ENCODE measurements at places on chromosomes 6 and 20. TPM values are rescaled to one million over a fixed set of nuclear protein-coding genes. Genes with fewer than 3 reads are reported as not detected.

GRCh38 chr6:131183427-131184095 lies 48.3 kb downstream of the AKAP7 start:
- no peak overlapping the region for H3K27ac ChIP-seq
- no peak overlapping the region for H3K4me3 ChIP-seq
- H3K36me3 ChIP-seq: no peaks in the 10 kb centered on the region
- no peaks in the 10 kb centered on the region for H3K4me1 ChIP-seq

- H3K36me3 ChIP-seq: no peaks in the 10 kb centered on the region
- peak; percentile 69 for DNase-seq
- peak overlapping the region; percentile 35 for H3K4me3 ChIP-seq
- H3K27me3 ChIP-seq: no peaks in the 10 kb centered on the region
- peaks cover 8% of the 10 kb centered on the region for H3K4me1 ChIP-seq
Observed at GRCh38 chr6:163405412-163406309, 8.9 kb upstream of the QKI start.

DNA sequence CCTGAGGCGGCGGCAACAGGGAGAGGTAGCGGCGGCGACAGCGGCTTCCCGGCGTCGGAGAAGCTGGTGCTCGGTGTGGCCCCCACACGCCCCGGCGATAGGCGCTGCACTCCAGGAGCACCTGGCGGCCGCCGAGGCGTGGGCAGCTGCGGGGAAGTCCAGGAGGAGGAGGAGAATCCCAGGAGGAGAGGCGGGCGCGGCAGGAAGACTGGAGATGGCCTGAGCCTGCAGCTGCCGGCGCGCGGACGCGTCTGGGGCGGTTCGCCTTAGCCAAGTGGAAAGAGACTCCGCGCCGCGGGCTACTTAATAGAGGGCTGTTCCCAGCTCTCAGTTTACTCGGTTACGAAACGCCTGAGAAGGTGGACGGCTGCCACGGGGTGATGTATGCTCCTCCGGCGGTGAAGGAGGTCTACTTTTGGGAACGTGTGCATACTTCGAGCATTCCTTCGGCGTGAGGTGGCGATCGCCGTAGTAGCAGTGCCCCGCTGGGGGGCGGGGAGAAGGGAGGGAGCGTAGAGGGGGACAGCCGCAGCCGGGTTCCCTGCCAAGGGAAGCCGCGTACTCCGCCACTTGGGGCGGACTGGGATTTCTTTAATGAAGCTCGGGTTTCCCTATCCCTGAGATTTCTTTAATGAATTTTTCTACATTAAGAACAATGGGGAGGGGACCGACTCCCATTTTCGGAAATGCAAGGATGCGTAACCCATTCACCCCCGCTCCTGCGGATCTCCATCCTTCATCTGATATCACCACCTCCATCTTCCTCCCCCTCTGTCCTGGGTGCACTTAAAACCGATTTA lies at the start of gene COL12A1:
COL12A1 (minus strand) TSS at position 278 of the 800 bp plus-strand sequence. CDS start 3,261 bp downstream, outside the sequence.
- H3K4me3 ChIP-seq: peak within 1 kb of the TSS; percentile 61
- H3K27me3 ChIP-seq: peaks cover 71% of the 10 kb centered on the region
- peaks cover 42% of the 10 kb centered on the region for H3K4me1 ChIP-seq
- peak within 1 kb of the TSS; percentile 75 for H3K27ac ChIP-seq
- no peaks in the 10 kb centered on the region for H3K36me3 ChIP-seq

- no peak for DNase-seq
- no peak overlapping the region for H3K27ac ChIP-seq
- H3K27me3 ChIP-seq: no peaks in the 10 kb centered on the region
- H3K4me3 ChIP-seq: no peak overlapping the region
- no peaks in the 10 kb centered on the region for H3K4me1 ChIP-seq
Observed at GRCh38 chr6:82624251-82624650, 260.6 kb downstream of the TPBG start.

DNA sequence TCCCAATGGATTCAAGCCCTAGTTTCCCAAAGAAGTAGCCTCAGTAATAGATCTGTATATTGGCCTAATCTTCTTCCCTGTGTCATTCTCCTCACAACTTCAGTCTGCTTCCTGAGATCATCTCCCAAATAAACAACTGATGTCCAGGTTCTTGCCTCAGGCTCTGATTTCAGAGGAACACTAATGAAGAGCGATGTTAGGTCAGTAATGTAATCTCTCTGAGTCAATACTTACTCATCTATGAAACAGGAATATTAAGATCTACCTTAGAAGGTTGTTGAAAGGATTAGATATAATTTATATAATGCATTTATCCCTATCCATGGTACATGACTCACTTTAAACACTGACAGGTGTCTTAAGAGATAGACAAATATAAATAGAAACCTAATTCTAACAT lies 246.0 kb upstream of the FLRT3 start:
- no peak for DNase-seq
- H3K27me3 ChIP-seq: no peaks in the 10 kb centered on the region
- H3K4me1 ChIP-seq: no peaks in the 10 kb centered on the region

GRCh38 chr20:14992961-14993360 lies 655.5 kb upstream of the FLRT3 start:
- H3K4me1 ChIP-seq: no peaks in the 10 kb centered on the region
- H3K27ac ChIP-seq: no peak overlapping the region
- H3K4me3 ChIP-seq: no peak overlapping the region
- DNase-seq: no peak
- H3K36me3 ChIP-seq: no peaks in the 10 kb centered on the region
- no peaks in the 10 kb centered on the region for H3K27me3 ChIP-seq

DNA sequence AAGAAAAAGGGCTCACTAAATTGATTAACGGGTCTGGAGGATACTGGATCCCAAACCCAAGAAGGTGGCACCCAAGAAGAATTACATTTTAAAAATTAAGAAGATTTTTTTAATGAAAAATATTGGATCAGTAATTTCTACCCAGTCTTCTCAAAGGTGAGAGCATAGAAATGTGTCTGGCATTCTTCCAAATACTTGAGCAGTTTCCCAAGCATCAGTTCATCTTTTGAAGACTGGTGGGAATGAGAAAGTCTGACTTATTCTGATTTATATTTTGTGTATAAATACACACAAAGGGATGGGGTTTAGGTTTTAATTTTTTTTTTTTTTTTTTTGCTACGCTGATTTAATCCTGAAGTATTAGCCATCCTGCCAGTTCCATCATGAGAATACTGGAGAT lies 3.3 kb downstream of the MGME1 start:
- peaks cover 17% of the 10 kb centered on the region for H3K36me3 ChIP-seq
- peak overlapping the region; percentile 15 for H3K27ac ChIP-seq
- peaks cover 32% of the 10 kb centered on the region for H3K4me1 ChIP-seq

GRCh38 chr6:159299566-159299965 lies 130.4 kb downstream of the FNDC1 start:
- H3K27me3 ChIP-seq: no peaks in the 10 kb centered on the region
- no peaks in the 10 kb centered on the region for H3K36me3 ChIP-seq
- no peak overlapping the region for H3K27ac ChIP-seq
- H3K4me3 ChIP-seq: no peak overlapping the region

- peak overlapping the region; percentile 58 for H3K27ac ChIP-seq
- H3K27me3 ChIP-seq: no peaks in the 10 kb centered on the region
- H3K36me3 ChIP-seq: no peaks in the 10 kb centered on the region
- no peak overlapping the region for H3K4me3 ChIP-seq
Observed at GRCh38 chr6:144349690-144350527, 64.8 kb downstream of the UTRN start.

DNA sequence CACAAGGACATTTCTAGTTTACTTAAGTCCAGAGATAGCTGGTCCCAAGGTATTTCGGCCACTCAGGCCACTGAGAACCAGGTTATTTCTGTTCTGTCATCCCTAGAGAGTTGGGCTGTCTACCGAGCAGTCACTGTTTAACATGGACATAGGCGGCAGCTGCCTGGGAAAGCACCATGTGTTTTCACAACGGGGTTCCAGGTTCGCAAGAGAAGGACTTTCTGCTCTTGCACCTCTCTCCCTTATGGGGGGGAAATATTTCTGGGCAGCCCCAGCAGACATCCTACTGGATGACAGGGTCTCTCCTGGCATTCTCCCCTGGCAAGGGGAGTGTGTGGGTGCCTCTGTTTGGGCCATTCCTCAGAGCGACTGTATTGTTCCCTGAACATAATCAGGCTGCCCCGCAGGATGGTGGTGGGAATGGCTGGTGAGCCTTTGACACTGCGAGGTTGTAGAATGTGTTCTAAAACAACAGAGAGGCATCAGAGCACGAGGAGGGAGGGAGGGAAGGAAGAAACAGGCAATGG lies 64.4 kb upstream of the DUSP22 start:
- H3K4me1 ChIP-seq: peaks cover 9% of the 10 kb centered on the region
- no peak for DNase-seq
- no peaks in the 10 kb centered on the region for H3K27me3 ChIP-seq
- no peak overlapping the region for H3K4me3 ChIP-seq

DNA sequence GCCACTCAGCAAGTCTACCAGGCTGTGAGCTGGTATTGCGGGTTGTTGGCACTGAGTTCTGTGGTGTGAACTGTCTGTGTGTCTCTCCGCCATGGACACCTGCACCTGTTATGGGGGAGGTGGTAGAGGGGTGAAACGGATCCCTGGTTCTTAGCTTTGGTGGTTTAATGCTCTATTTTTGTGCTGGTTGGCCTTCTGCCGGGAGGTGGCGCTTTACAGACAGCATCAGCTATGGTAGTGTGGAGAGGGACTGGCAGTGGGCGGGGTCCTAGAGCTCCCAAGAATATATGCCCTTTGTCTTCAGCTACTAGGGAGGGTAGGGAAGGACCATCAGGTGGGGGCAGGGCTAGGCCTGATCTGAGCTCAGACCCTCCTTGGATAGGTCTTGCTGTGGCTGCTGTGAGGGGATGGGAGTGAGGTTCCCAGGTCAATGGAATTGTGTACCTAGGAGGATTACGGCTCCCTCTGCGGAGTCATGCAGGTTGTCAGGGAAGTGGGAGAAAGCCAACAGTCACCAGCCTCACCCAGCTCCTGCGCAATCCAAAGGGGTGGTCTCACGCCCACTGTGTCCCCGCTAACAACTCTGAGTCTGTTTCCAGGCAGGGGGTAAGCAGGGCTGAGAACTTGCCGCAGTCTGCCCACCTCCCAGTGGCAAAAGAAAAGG lies 154.3 kb downstream of the CCDC170 start:
- H3K36me3 ChIP-seq: no peaks in the 10 kb centered on the region
- DNase-seq: no peak
- no peak overlapping the region for H3K4me3 ChIP-seq
- no peaks in the 10 kb centered on the region for H3K4me1 ChIP-seq

GRCh38 chr6:126657561-126658175 lies 317.8 kb downstream of the CENPW start:
- no peak overlapping the region for H3K4me3 ChIP-seq
- no peaks in the 10 kb centered on the region for H3K36me3 ChIP-seq

DNA sequence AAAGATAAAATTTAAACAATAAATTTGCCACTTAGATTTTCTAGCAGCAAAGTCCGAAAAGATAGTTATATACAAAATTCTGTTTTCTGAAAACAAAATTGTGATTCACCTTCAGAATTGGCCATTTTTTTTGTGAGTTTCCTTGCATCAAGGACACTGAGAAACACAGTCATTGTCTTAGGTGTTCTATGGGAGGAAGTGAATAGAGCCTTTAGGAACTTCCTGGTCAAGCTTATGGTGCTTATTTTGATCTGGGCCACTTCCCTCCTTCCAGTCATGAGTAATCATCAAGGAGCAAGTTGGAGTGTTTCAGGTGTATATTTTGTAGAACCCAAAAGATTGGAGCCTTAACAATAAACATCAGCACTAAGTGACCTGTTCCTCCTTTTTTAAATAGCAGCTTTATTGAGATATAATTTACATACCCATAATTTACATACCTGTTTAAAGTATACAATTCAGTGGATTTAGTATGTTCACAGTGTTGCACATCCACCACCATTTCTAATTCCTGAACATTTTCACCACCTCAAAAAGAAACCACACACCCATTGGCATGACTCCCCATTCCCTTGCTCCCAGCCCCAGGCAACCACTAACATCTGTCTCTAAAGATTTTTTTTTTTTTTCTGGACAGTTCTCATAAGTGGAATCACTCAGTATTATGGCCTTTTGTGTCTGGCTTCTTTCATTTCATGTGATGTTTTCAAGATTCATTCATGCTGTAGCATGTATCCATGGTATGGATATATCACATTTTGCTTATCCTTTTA lies 17.6 kb downstream of the TMEM74B start:
- DNase-seq: no peak
- H3K27ac ChIP-seq: no peak overlapping the region
- H3K4me3 ChIP-seq: no peak overlapping the region

GRCh38 chr6:118632359-118632758 lies 19.0 kb downstream of the CEP85L start:
- no peaks in the 10 kb centered on the region for H3K36me3 ChIP-seq
- H3K4me3 ChIP-seq: no peak overlapping the region
- no peaks in the 10 kb centered on the region for H3K4me1 ChIP-seq
- H3K27me3 ChIP-seq: no peaks in the 10 kb centered on the region

- H3K27ac ChIP-seq: no peak overlapping the region
- no peaks in the 10 kb centered on the region for H3K36me3 ChIP-seq
- no peak for DNase-seq
- no peaks in the 10 kb centered on the region for H3K27me3 ChIP-seq
- H3K4me1 ChIP-seq: no peaks in the 10 kb centered on the region
Observed at GRCh38 chr6:130882370-130882769, 55.2 kb downstream of the SMLR1 start.

GRCh38 chr6:23349521-23350147 lies 776.4 kb upstream of the NRSN1 start:
- H3K27ac ChIP-seq: no peak overlapping the region
- no peaks in the 10 kb centered on the region for H3K4me1 ChIP-seq
- H3K36me3 ChIP-seq: no peaks in the 10 kb centered on the region
- DNase-seq: peak; percentile 59
- no peaks in the 10 kb centered on the region for H3K27me3 ChIP-seq

GRCh38 chr6:89372506-89372901 lies 20.0 kb upstream of the UBE2J1 start:
- no peaks in the 10 kb centered on the region for H3K27me3 ChIP-seq
- DNase-seq: peak; percentile 14
- H3K4me1 ChIP-seq: peaks cover 38% of the 10 kb centered on the region
- no peak overlapping the region for H3K27ac ChIP-seq
- no peak overlapping the region for H3K4me3 ChIP-seq

Gene CLDN20
- not detected for total RNA-seq

Gene CLVS2
- not detected for total RNA-seq

Gene BFSP1
- total RNA-seq: 7.1 TPM

Gene EPHA7
- total RNA-seq: 118 TPM

Gene FAM210B
- total RNA-seq: 26.1 TPM

Gene KATNA1
- 29.8 TPM for total RNA-seq

Gene PSMA7
- total RNA-seq: 202 TPM

Gene KIAA0408
- total RNA-seq: 0.87 TPM

Gene MYLK4
- not detected for total RNA-seq

Gene NKX2-4
- total RNA-seq: not detected

Measured in stomach (tissue), 19 donors.